Upper lobe of right lung (tissue), 1 donor: ENCODE measurements at places on chromosomes 11 and 22. TPM values are rescaled to one million over a fixed set of nuclear protein-coding genes. Genes with fewer than 3 reads are reported as not detected.

UPK3A gene
- not detected for total RNA-seq

ARHGAP42 gene
- 19.8 TPM for total RNA-seq

SYCE3 gene
- not detected for total RNA-seq

PATL1 gene
- total RNA-seq, result 35.9 TPM

UNC93B1 gene
- total RNA-seq, result 79.5 TPM

CREB3L1 gene
- total RNA-seq, result 47.4 TPM

SLC5A4 gene
- 1.6 TPM for total RNA-seq

ELFN2 gene
- total RNA-seq, result 0.72 TPM

C1QTNF5 gene
- total RNA-seq, result 47.6 TPM

MIOX gene
- total RNA-seq, result not detected

TRIM64C gene
- total RNA-seq, result not detected

SEPTIN3 gene
- total RNA-seq, result 3.2 TPM

SMIM35 gene
- not detected for total RNA-seq

EMID1 gene
- 15.2 TPM for total RNA-seq

API5 gene
- 76.5 TPM for total RNA-seq
